Bone marrow (tissue), 2 donors: ENCODE measurements at places on chromosomes 1 and 21.

GRCh38 chr1:66248746-66249145 is 285.2 kb upstream of the SGIP1 start:
- no peak for DNase-seq

DNA sequence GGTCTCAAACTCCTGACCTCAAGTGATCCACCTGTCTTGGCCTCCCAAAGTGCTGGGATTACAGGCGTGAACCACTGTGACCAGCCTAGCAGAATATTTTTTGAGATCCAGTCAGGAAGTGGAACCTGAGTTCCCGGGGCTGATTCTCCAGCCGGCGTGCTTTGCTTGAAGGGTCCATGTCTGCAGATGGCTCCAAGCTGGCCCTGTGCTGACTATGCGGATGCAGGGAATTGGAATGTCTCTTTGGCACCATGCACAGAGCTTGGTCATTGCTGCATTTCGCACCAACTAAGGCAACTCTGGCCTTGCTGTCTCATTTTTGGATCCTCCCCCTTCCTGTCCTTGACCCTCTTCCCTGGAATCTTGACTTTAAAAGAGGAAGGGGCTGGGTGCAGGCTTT is 28.1 kb downstream of the ARHGEF10L start:
- DNase-seq, result no peak

- DNase-seq, result no peak
Observed at GRCh38 chr1:6003568-6004411, 11.6 kb upstream of the NPHP4 start.

DNA sequence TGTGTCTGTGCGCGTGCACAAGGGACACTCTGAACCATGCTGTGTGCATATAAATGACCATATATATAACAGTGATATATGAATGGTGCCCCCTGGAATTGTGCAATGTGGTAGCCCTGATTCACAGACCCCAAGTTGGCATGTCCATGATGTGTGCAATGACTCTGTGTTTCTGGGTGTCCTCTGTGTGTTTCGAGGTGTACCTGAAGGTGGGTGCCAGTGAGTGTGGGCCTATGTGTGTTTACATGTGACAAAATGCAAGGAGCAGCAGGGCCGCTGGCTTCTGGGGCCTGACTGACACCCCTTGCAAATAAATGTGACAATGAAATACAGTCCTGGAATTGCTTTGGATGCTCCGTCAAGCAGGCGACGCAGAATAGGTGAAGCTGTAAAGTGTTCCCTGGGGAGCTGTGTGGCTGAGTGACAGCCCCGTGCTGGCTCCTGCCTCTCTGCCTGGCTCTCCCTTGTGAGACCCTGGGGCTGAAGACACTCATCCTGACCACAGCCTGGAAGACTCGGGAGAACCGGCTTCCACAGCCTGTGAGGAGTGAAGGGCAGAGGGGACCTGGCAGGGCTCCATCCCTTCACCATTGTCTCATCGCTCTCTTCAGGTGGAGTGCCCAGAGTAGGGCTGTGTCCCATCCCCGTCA is 38.2 kb upstream of the CSF3R start:
- no peak for DNase-seq

DNA sequence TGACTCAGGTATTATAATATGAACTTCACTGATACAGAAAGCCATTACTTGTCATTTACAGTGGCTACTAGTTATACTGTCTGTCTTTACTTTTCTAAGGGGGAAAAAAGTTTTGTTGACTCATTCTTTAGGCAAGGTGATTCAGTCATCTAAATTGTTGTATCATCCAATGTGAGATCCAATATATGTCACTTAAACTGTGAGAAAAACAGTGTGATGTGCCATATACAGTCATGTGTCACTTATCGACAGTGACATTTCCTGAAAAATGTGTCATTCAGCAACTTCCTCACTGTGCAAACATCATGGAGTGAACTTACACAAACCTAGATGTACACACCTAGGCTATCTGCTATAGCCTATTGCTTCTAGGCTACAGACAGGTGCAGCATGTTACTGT is 57.6 kb downstream of the KCNK2 start:
- no peak for DNase-seq

GRCh38 chr1:119254067-119254720 is 113.7 kb upstream of the WARS2 start:
- no peak for DNase-seq

- no peak for DNase-seq
Observed at GRCh38 chr1:223358826-223359225, 5.2 kb downstream of the SUSD4 start.

- no peak for DNase-seq
Observed at GRCh38 chr1:155305881-155306391, 2.7 kb upstream of the FDPS start.

GRCh38 chr1:3779265-3779911 is 6.8 kb downstream of the SMIM1 start:
- DNase-seq, result no peak

- no peak for DNase-seq
Observed at GRCh38 chr1:161907265-161907664, 116.4 kb downstream of the OLFML2B start.

DNA sequence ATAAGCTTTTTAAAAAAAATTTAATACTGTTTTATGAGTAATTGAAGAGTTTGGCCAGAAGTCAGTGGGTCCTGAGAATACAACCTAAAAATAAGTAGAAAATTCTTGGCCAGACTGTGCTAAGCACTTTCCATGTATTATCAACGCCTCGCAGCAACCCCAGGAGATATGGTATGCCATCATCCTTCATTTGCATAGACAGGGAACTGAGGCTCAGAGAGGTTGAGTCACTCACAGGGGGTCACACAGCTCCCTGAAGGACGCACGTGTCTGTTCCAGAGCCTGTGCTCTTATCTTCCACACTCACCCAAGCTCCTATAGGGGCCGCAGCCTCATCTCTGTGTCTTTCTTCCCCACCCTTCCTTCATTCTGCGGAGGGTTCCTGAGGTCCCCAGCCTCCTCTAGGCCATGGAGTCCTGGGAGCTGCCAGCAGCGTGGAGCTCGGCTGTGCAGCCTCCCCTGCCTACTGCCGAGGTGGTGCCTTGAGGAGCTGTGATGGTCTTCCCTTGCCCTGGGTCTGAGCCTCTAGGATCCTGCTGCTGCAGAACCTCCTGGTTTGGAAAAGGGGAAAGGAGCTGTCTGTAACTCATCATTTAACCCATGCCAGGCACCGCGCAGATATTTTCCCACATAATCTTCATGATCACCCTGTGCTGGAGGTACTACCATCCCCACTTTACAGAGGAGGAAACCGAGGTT is 30.3 kb upstream of the ECE1 start:
- no peak for DNase-seq

GRCh38 chr1:62325081-62325480 is 5.8 kb upstream of the KANK4 start:
- no peak for DNase-seq

DNA sequence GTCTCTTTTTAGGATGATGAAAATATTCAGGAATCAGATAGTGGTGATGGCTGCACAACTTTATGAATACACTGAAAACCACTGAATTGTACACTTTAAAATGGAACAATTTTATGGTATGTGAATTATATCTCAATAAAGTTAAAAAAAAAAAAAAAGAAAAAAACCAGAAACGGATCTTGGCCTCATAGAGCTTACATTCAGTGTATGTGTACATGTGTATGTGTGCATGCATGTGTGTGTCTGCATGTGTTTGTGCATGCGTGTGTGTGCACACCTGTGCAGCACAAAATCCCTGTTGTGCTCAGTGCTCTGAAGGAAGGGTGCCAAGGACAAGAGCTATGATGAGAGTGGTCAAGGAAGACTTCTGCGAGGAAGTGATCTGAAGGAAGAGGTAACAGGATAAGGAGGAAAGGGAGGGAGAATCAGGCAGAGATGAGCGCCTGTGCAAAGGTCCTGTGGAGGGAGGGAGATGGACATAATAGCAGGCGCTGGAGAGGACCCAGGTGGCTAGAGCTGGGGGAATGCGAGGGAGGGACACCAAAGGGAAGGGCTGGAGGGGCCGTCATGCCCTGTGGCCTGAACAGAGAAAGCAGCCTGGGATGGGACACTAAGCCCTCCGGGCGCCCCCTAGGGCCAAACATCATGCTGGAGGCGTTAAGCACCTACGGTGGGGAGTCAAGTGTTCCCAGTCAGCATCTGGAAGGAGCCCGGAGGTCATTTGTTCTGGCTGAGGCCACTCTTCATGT is 25.2 kb downstream of the NKAIN1 start:
- DNase-seq, result no peak

- DNase-seq, result no peak
Observed at GRCh38 chr1:201025571-201026002, 2.1 kb upstream of the KIF21B start.

DNA sequence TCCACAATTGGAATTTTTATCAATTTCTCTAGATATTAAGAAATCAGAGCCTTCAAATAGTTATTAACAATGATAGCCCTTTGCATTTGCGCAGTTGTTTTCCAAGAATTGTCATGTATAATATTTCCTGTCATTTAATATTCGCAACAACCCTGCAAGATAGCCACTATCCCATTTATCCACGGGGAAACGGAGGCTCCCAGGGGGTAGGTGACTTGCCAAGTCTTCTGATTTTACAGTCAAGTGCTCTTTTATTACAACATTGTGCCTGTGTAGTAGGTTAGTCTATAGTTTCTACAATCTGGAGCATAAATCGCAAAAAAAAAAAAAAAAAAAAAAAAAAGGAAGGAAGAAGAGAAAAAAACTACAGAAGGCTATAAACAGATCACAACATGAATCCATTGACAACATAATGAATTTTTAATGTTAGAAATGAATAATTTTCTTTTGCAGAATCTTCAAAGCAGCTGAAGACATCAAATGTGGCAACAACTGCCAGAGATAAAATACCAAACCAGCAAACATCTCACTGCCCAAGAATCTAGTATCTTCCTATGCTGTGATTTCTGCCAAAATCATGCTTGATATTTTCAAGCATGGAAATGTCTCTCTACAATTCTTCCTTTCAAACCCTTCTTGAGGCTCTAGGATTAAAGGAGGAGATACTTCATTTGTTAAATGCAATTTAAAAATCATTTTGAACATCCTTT is 125.5 kb downstream of the PTPN14 start:
- no peak for DNase-seq

DNA sequence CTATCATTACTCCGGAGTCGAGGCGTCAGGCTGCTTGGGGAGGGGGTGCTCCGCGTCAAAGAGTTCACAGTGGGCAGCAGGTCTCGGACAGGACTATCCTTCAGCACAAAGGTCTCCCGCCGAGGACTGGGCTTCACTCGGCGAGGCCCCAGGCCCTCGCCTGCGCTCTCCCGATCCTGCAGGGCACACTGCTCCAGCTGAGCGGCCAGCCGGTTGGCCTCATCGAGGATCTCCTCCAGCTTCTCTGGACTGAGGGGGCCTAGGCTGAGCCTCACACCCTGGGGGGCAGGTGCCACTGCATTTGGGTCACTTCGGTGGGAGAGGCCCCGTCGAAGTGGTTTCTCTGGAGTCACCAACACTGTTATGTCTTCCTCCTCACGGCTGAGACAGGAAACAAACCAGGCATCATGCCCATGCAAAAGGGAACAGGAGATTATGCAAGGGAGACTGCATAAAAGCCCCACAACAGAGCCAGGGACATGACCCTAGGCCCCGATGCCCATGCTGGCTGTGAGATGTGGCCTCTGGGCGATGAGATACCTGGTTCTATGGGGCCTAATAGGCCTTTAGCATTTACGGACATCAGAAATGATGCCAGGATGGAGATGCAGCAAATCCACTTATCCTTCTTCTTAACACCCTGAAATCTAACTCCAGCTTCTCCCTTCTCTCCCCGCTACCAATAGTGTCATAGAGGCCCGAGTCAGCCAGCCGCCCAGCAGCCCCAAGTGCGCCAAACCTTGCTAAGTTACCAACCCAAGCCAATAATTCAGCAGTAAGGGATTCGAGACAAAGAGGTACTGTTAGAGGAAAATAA is 1.1 kb downstream of the PSRC1 start:
- DNase-seq, result no peak

DNA sequence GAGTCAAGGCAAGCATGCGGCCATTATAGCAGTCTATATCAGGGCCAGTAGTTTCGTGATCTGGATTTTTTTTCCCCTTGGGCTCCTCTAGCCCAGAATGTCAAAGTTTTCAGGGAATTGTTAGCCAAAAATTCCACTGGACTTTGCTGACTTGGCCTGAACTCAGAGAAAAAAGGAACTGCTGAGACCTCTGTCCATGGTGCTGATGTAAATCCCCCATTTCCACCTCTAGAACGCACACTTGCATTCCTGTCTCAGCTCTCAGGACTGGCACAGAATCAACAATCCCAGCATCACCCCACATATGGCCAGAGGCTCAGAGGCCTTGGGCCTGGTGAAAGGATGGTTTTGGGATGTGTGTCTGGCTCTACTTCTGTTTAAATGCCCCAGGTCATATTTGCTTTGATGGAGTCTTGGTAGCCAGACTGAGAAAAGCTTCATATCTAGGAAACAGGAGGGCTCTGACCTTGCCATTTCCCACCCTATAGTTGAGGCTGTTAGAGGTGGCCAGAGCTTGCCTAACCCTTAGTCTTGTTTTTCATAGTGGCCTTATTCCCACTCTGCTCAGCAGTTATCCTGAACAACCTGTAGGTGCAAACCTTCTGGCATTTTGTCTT is 16.9 kb upstream of the EFCAB14 start:
- DNase-seq, result no peak

GRCh38 chr1:161887730-161888287 is 121.7 kb downstream of the ATF6 start:
- DNase-seq, result no peak

DNA sequence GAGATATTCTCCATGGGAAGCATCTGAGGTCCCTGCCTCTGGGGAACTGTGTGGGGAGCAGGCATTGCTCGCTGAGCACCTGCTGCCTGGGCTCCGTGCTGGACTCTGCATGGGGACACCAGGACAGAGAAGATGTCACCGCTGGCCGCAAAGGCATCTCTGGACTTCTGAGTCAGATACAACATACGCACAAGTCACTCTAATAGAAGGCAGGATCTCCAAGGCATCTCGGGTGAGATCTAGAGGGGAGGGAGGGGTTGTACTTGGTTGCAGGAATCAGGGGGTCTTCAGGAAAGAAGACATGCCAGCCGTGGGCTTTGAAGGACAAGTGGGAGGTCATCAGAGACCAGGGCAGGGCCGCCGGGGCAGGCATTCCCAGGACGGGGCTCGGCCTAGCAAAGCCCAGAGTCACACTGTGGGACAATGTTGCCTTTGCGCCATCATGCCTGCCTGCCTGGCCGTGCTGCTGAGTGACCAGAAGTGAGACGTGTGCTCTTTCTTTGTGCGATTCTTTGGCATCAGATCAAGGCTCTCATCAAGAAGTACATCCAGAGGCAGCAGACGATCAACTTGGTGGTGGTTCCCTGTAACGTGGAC is 28.3 kb downstream of the MX2 start:
- DNase-seq, result no peak

DNA sequence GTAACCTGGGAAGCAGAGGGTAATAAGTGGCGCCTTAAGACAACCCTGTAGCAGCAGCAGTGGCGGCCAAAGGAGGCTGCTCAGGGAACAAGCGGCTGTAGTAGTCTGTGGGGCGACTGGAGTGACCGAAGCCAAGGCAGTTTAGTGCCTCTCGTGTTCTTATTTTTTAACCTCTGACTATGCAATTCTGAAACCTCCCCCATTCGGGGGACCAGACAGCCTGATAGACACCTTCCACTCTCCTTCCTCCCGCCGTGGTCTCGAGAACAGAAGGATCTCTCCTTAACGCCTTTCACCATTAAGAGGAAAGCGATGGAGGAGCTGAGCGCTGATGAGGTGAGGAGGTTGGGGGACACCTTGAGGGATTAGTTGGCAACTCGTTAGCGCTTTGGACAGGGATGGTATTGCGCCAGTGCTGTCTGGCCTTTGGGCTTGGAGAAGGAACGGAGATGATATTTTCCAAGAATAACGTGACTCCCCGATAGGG is 644 bp downstream of the UBE4B start:
- DNase-seq, result peak; percentile 34
